ENCODE measurements at places on chromosomes 3 and 15. TPM values are rescaled to one million over a fixed set of nuclear protein-coding genes. Genes with fewer than 3 reads are reported as not detected.

The PTX3 gene
- 549 TPM for total RNA-seq

The DNAH12 gene
- total RNA-seq: 0.13 TPM

The GABRA5 gene
- total RNA-seq: under 0.01 TPM

The SQOR gene
- total RNA-seq: 182 TPM

The UPK1B gene
- 0.43 TPM for total RNA-seq

The PLSCR4 gene
- total RNA-seq: 38.6 TPM

The TEX55 gene
- total RNA-seq: not detected

Data from articular chondrocyte of knee joint (primary cell).